ENCODE measurements at places on chromosomes 5 and 9.

DNA sequence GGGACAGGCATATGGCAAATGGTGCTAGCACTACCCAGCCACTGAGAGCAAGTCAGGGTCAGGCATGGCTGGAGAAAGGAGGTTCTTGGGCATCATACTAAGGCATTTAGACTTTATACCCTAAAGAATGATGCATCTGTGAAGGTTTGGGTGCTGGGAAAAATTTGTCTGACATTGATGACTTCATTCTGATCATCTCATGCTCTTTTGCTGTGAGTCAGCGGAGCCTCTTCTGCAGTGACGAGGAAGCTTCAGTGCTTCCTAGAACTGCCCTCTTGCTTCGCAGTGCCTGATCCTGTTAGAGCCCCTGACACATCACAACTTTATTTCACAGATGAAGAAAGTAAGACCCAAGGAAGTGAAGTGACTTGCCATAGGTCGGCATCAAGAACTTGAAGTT, 266.6 kb upstream of the GAS1 start:
- DNase-seq = no peak

- no peak for DNase-seq
Measured at GRCh38 chr5:65261499-65261898, 220.2 kb downstream of the ADAMTS6 start.

DNA sequence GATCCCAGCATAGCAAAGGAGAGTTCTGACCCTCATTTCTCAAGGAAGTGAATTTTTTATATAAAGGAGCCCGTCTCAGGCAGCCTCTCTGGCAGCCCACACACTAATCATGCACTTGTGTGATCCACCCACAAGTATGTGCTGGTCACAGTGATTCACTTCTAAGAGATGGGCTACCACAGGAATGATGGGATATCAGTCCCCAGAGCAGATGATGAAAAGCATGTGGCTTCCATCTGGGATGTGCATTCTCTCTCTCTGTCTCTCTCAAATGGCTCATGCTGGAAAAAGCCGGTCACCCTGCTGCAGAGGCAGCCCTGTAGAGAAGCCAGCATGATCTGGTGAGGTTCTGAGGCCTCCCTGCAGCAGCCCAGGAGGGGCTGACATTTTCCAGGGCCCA, 74.2 kb upstream of the ADCY2 start:
- DNase-seq = no peak

GRCh38 chr9:122214507-122214906, 14.2 kb downstream of the LHX6 start:
- no peak for DNase-seq

DNA sequence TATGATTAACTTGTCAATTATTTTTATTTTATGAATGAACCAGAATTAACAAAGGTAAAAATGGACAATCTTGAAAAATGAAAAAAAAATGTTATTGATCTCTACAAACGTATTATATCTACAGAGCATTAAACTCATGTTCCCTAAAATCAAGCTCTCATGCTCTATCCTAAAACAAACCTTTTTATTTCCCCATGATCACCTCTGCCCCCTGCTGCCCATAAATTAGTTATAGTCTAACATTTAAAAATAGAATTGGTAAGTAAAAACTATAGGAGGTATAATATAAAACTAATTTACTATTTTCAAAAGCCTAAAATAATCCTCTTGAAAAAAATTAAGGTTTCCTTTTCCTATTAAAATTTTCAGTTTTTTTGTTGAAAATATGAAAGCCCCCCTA, 168.0 kb upstream of the POU5F2 start:
- DNase-seq = no peak

DNA sequence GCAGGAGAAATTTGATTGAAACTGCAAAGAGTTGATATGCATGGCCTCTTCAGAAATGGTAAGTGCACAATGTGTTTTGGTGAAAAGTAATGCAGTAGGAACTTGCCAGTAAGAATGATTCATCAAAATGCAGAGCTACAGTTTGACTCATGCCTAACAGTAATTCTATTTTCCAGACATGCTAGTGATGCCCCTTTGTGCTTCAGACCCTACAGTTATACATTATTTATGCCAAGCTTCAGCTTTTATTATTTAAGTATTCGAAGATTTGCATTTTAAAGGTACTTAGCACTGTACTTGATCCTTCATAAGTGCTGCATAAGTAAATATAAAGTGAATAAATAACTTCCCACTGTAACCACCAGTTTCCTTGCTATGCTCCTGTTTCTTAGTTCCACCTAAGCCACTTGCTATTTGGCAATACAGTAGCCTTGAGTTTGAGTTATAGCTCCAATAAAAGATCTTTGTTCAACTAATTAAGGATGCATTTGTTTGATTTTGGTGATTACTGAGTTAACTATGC, 3.6 kb upstream of the SPATA31E1 start:
- no peak for DNase-seq

- DNase-seq = no peak
Measured at GRCh38 chr9:125243792-125244260, 2.7 kb upstream of the HSPA5 start.

- peak; percentile 43 for DNase-seq
Measured at GRCh38 chr5:140840978-140841962, at the start of gene PCDHA8. PCDHA8 (plus strand) TSS chr5:140841187; CDS start chr5:140841322, 135 bp downstream.

GRCh38 chr5:39780347-39780746, 355.6 kb upstream of the DAB2 start:
- DNase-seq = no peak

GRCh38 chr9:98575379-98576346, 133.1 kb downstream of the GABBR2 start:
- DNase-seq = no peak

DNA sequence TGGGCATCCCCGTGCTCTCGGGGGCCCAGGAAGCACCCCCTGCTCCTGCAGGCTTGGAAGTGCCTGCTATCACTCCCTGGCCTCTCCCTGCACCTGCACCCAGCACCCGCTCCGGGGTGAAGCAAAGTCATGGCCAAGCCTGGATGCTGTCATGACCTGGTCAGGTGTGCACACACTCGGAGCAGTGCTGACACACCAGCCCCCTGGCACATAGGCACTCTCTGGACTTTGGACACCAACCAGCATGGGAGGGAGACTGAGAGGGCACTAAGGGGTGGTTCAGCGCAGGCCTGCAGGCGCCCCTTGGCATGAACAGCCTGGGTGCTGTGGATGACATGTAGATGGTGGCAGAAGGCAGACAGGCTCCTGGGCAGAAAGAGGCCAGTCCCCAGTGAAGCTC, 158.6 kb downstream of the GHR start:
- no peak for DNase-seq

DNA sequence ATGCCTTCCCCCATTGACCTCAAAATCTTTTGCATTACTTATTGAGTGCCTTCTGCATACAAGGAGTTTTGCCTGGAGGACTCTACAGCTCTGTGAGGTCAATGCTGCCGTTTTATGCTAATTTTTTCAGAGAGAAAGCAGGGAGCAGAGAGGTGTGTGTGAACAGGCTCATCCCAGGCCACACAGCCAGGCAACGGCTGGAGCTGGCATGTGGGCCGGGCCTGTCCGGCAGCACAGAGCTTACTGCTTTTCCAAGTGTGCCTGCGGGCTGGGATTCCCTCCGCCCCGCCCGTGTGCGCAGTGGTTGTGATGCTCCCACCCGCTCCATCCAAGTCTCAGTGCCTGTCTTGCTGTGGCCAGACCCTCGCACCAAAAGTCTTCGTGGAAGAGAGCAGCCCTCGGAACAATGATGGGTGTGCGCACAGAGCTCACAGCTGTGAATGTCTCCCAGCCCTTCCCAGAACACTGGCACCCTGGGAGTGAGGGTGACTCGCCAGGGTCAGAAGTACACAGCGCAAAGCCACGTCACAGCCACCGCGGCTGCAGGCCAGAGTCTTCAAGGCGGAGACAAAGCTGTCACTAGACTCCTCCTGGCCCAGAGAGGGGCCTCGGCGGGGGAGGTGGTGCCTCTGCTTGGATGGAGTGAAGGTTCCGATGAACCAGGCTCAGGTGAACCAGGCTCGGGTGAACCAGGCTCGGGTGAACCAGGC, 82.8 kb downstream of the COL5A1 start:
- no peak for DNase-seq

DNA sequence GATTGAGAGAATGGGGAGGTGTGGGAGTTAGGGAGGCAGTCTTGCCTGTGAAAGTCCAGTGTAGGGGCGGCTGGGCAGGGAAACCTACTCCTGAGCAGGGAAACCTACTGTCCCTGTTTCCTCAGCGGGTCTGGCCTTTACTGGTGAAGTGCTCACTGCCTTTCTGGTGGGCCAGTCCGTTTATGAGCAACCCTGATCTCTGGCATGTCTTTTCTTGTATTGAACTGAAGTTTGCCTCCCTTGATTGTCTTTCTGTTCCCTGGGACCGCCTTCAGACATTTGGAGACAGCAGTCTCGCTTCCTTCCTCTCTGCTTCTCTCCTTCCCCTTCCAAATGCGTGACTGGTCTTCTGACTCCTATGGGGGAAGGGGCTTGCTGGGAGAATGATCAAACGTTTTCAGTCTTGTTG, 2.9 kb downstream of the SNX18 start:
- no peak for DNase-seq

All from HEK293T (cell line).